ENCODE measurements at places on chromosomes 5 and 9. TPM values are rescaled to one million over a fixed set of nuclear protein-coding genes. Genes with fewer than 3 reads are reported as not detected.

TERT gene
- polyA plus RNA-seq = not detected

PHF24 gene
- 0.06 TPM for polyA plus RNA-seq

NINJ1 gene
- 8.3 TPM for polyA plus RNA-seq

C9orf43 gene
- polyA plus RNA-seq = not detected

PCDHB13 gene
- polyA plus RNA-seq = 0.05 TPM

All from IgD-negative memory B cell (primary cell).